Subcutaneous preadipocyte (primary cell): ENCODE measurements at places on chromosomes 7 and 10. TPM values are rescaled to one million over a fixed set of nuclear protein-coding genes. Genes with fewer than 3 reads are reported as not detected.

The DYDC1 gene
- not detected in 2 replicates for total RNA-seq

The HMX2 gene
- total RNA-seq, result not detected in 2 replicates

The FKBP6 gene
- not detected in 2 replicates for total RNA-seq

The MCM10 gene
- 9.6 and 24.8 TPM in 2 replicates for total RNA-seq

The RPEL1 gene
- 0.37 TPM in 1 of 2 replicates, not detected in the other for total RNA-seq

The ZNF853 gene
- under 0.01 TPM in 1 of 2 replicates, not detected in the other for total RNA-seq

The LIPF gene
- total RNA-seq, result not detected in 2 replicates

The ENTPD1 gene
- 0.37 TPM in 1 of 2 replicates, not detected in the other for total RNA-seq

The OPALIN gene
- not detected in 2 replicates for total RNA-seq

The UTF1 gene
- not detected in 2 replicates for total RNA-seq

The NPY4R gene
- total RNA-seq, result not detected in 2 replicates
